ENCODE measurements at places on chromosomes 3 and 15.

DNA sequence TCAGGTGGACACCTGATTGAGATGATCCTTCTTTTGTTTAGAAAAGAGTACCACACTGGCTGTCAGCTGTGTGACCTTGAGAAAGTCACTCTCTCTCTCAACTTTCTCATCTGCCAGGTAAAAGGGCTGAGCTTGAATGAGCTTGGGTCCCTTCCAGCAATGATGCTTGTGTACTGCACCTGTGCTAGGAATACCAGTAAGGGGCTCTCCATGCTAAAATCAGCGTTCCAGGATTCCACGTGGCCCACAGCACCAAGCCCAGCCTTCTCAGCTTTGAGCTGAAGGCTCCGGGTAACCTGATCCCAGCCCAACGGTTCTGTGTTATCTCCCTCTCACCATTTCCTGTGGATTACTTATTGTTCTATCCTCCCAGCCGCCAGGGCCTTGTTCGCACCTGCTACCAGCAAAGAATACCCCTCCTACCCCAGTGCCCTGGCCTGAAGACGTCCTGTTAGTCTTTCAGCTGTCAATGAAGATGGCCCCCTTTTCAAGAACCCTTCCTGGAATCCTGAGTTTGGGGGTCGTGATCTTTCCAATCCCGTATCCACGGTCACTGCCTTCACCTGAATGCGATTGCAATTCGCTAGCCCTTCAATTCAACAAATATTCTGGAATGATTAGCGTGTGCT, 54.2 kb upstream of the CGNL1 start:
- no peak for DNase-seq

- DNase-seq: no peak
Measured at GRCh38 chr15:70561885-70562284, 201.5 kb downstream of the UACA start.

GRCh38 chr3:160446522-160447056, 3.0 kb downstream of the TRIM59 start:
- no peak for DNase-seq

- no peak for DNase-seq
Measured at GRCh38 chr3:14633417-14633816, 18.1 kb upstream of the CCDC174 start.

DNA sequence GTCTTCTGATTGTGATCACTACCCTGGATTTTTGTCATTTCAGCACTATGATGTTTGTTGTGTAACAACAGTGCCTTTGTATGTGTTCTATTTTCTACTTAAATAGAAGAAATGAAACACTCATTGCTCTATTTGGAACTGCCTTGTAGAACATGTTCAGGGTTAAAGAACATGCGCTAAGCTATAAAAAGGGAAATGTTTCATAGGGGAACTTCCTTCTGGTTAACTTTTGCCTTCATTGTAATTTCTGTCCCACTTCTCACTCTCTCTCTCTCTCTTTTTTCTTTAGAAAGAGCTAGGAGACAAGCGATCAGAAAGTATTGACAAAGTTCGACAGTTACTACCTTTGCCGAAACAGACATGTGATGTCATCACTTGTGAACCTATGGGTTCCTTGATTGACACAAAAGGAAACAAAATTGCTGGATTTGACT, at the start of gene P2RY12:
P2RY12 (minus strand) TSS at position 13 of the 434 bp plus-strand sequence. CDS start 45,908 bp downstream, outside the sequence.
- no peak for DNase-seq

DNA sequence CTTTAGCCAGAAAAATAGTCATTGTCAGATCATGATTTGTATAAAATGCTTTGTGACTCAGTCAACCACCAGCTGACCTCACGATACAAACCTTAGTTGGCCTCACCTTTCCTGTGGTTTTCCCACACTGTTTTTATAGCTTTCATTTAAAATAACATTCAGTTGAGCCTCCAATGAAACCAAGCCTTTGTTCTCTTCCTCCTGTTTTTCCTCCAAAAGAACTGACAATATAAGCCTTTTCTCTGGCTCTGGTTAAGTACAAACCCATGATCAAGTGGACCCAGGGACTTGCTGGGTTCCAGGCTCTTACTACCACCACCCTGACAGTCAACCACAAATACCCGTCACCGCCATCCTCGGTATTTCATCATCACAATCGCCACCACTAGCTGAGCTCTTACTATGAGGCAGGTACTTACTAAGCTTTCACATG, 81.7 kb downstream of the TAMM41 start:
- peak; percentile 24 for DNase-seq

- no peak for DNase-seq
Measured at GRCh38 chr3:4981665-4982494, 2.6 kb downstream of the BHLHE40 start.

DNA sequence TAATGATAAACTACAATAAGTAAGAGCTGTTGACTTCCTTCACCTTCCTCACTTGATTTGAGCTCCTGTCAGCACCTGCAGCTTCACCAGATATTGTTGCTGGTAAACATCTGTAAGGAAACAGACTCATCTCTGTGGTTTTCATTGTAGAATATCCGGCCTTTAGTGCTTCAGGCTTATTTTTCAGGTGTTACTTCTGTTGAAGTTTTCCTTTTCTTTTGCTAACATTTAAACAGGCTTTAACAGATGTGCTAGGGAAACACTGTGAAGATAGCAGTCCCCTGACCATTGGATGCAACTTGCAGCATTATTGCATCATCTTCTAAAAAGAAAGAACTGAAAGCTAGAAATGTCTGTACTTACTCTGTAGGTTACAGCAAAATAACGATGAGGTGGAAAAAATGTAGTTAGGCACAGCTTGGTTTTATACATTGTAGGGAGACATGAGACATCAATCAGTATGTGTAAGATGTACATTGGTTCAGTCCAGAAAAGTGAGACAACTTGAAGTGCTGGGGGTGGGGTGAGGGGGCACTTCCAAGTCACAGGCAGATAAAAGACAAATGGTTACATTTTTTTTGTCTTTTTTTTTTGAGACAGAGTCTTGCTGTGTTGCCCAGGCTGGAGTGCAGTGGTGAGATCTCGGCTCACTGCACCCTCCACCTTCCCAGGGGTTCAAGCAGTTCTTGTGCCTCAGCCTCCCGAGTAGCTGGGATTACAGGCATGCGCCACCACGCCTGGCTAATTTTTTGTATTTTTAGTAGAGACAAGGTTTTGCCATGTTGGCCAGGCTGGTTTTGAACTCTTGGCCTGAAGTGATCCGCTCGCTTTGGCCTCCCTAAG, 10.2 kb downstream of the EDEM1 start:
- peak; percentile 45 for DNase-seq

DNA sequence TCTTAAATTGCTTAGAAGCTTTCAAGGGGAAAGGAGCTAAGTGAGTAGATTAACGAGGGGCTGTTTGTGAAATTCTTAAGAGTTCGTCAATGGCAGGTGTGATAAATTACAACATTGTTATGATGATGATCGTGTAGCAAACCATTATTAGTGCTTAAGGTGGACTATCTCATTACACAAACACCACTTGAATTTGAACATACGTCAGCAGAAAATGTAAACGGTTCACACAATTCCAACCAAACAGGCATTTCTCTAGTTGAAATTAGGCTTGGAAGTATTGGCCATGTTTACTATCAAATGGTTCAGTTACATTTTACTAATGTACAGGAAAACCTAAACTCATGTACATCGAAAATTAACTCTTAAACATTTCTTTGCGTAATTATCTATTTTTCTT, 102.8 kb downstream of the PYDC2 start:
- no peak for DNase-seq

- DNase-seq: peak; percentile 70
Measured at GRCh38 chr3:45870099-45870498, 16.2 kb upstream of the CCR9 start.

- no peak for DNase-seq
Measured at GRCh38 chr3:126060613-126061145, 23.2 kb downstream of the SLC41A3 start.

GRCh38 chr15:101129851-101130380, 121.9 kb downstream of the CHSY1 start:
- DNase-seq: no peak

- no peak for DNase-seq
Measured at GRCh38 chr3:194449913-194450312, 36.9 kb downstream of the ATP13A3 start.

DNA sequence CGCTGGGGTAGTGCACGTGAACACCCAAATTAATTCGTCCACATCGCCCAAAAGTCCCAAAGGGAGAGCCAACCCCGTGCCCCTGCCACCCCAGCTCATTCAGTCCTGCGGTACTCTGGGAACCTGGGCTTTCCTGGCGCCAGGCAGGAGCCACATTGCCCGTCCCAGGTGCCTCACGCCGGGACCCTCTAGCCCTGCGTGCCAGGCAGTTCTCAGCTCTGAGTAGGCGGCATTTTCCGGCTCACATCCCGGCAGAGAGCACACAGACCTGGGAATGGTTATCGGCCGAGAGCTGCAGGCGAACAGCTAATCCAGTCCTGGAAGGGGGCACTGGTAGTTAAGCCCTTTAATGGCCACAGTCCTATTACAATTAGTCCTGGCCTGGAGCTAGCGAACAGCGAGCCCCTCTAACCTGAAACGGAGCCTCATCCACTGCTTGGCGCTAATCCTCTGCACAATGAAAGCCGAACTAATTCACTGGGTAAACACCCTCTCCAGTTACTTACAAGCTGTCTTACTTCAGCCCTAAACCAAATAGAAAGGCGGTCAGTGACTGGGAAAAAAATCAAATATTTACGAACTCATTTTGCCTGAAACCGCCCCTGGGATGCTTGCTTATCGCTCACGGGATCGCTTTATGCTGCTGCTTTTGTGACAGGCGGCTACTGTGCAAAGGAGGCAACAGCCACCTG, 254.6 kb upstream of the SOX14 start:
- DNase-seq: no peak

GRCh38 chr15:67166280-67167009, 88.0 kb downstream of the AAGAB start:
- DNase-seq: no peak

- no peak for DNase-seq
Measured at GRCh38 chr3:172029425-172030098, 9.8 kb upstream of the FNDC3B start.

DNA sequence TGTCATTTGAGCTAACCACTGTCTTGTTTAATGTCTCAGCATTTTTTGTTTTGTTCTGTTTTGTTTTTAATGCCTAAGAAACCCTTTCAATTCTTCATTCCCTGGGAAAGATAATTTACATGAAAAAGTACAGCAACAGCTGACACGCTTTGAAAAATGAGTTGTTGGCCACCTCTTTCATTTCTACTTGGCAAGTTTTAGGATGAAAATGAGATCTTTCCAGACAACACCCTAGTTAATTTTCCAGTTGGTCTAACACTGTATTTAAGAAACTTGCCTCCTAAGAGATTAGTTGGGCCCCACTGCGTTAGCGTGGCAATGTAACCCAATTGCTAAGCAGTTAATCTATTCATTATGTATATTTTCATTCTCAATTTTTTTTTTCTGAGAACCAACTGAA, 194.0 kb upstream of the LRRN1 start:
- DNase-seq: no peak

DNA sequence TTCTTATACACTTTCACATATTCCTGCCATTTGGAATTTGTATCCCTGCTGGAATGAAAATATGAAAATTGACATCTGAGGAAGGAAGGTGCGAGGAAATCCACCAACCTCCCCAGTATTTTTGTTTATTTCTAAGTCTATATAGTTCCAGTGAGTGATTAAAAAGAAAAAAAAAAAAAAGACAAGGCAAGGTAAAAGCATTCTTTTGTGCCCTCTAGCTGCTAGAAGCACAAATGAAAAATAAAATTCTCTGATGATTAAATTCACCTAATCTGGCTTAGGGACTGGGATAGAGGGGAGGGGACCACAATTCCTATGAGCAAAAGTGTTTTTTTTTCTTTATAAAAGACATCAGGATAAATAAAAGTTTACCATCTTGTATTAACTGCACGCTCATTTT, 370.9 kb downstream of the NR2F2 start:
- DNase-seq: no peak

DNA sequence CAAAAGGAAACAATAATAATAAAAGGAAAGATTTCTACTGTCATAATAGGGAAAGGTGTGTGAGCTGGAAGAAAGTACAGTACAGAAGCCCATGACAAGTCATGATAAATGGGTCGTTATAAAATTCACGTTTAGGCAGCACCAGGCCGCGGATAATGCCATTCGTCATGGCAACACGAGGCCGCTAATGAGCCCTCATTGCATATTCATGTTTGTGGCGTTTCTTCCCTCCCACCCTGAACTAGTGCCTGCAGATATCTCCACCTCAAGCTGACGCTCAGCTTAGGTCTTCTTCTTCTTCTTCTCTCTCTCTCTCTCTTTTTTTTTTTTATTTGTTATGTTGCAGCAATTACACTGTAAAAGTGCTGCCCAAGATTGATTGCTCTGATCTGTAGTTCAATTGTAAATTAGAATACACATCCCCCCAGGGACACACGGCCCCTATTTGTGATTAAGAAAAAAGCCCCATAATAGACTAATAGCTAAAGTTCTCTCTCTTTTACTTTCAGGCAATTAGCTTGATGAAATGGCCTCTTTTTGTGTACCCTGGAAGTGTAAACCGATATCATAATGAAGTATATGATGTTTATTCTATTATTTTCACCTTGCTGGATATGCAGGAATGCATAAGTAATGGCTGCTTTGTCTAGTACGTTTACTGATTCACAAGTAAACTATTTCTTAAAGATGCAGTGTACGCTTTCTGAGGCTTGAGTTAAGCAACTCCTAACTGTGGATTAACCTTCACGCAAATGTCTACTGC, 61.9 kb upstream of the NR2F2 start:
- no peak for DNase-seq

- no peak for DNase-seq
Measured at GRCh38 chr15:98682992-98683701, 34.8 kb downstream of the IGF1R start.

DNA sequence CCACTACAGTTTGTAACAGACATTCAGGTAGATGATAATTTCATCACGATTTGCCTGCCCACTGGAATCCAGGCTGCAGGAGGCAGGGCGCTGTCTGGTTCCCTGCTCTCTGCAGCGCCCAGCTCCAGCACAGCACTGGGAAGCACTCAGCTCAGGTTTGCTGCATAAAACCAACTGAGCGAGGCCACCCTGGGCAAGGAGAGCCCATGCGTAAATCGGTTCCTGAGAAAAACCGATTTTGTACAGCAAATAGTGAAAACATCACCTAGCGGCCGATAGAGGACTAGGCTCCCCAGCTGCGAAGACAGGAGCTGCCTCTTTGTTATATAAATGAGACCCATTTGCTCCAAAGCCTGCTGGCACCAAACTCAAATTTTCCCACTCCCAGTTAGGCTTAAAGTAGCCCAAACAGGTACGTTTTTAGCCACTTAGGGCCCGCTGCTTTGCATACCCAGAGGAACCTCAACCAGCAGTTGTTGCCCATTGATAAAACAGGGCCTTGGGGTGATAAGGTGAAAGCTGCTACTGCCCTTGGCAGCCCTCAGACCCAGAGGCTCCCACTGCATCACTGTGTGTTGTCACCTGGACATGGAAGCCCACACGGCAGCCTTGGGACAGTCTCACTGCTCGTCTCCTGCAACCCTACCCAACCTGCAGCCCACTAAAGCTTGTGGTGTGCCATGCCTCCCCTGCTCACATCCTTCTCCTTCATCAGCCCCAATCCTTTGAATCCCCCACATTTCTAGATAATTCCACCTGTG, 47.5 kb downstream of the ALDH1L1 start:
- no peak for DNase-seq

- DNase-seq: no peak
Measured at GRCh38 chr15:67824197-67824968, 926 bp upstream of the SKOR1 start.

- DNase-seq: no peak
Measured at GRCh38 chr3:54866251-54866650, 61.6 kb downstream of the LRTM1 start.
